H1 (cell line): ENCODE measurements at places on chromosomes 12 and 14. TPM values are rescaled to one million over a fixed set of nuclear protein-coding genes. Genes with fewer than 3 reads are reported as not detected.

DNA sequence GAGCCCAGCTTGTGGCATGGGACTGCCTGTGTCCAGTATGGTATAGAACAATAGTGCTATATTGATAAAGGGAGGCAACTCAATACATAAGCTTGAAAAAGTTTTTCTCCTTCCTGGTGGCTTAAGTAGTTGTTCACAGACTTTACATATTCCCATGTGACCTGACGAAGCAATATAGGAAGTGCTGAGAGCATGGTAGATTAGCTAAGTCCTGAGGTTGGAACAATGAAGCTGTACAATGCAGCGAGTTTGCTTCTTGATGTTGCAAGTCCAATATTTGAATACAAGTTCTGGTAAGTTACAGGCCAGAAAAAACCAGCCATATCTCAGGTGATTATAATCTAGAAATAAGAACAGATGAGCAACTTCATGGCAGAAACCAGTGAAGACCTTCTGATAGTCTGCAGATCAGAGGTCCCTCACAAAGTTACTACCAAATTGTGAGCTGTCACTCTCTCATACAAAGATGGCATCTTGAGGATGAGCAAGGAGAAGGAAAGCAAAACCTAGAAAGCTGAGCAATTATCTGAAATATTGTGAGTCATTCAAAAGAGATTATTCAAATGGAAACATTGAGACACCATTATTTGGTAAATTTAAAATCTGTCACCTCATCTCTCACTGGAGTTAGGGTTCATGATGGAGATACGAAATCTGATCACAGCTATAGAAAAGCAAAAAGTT lies 72.9 kb upstream of the BTG1 start:
- H3K36me3 ChIP-seq, result no peaks in the 10 kb centered on the region
- no peaks in the 10 kb centered on the region for H3K27me3 ChIP-seq
- H3K27ac ChIP-seq, result no peak overlapping the region
- DNase-seq, result no peak
- H3K4me3 ChIP-seq, result no peak overlapping the region
- H3K4me1 ChIP-seq, result no peaks in the 10 kb centered on the region

The LALBA gene
- total RNA-seq, result not detected in 2 replicates

DNA sequence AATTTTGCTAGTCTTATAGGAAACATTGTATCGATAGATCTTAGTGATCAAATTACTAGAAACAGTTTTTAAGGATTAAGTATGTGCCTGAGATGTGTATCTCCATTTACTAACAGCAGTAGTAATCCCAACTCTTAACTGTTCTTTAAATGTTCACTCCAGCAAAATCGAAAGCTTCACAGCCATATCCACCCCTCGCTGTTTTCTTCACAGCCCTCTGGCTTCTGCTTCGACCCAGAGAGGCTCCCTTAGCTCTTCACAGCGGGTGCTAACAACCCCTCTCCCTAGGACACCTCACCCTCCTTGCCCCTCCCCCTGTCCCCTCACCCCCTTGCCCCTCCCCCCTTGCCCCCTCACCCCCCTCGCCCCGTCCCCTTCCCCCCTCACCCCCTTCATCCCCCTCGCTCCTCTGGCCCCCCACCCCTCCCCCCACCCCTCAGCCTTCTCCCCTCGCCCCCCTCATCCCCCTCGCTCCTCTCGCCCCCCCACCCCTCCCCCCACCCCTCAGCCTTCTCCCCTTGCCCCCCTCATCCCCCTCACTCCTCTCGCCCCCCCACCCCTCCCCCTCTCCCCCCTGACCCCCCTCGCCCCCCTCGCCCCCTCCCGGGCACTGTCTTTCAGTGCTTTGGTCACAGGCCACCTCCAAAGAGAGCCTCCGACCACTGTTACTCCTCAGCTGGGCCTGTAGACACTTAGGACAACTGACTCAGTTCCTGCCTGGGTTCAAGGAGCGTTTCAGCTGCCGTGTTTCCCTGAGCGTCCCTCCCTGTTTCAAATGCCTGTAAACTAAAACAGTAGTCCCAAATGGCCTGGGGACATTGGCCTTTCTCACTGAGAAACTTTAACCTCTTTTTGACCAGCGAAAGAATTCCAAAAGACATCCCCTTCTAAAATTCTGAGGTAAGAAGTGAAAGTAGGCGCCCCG lies 46.0 kb upstream of the DYNC1H1 start:
- H3K4me3 ChIP-seq, result no peak overlapping the region
- H3K36me3 ChIP-seq, result no peaks in the 10 kb centered on the region
- no peak for DNase-seq
- H3K27ac ChIP-seq, result peak overlapping the region; percentile 68; the same call in 1 of the 2 replicates

- no peak for DNase-seq
- H3K36me3 ChIP-seq, result peaks cover 33% of the 10 kb centered on the region
- H3K4me1 ChIP-seq, result no peaks in the 10 kb centered on the region
Measured at GRCh38 chr14:73924337-73924736, 25.6 kb downstream of the FAM161B start.

DNA sequence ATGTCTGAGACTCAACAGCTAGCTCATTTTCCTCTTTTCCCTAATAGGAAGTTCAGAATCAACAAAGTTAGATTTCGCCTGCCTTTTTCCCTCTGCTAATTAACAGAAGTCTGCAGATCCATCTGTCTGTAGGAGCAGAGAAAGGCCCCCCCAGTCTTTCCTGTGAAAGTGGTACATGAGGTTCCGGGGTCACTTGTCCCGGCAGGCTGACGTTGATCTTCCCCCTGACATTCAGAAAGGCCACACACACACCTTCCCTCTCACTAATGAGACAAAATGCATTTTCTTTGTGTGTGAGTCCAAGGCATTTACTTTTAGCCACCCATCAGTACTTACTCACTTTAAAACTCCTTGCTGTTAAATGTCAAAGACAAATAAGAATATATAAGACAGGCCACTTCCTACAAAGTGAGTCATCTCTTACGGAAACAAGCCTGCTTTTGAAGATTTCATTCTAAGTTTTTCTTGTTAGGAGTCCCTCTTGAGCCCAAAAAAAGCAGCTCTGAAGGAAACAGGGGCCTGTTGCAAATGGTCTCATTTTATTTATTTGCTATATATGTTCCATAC lies 138.7 kb downstream of the TTC7B start:
- no peak for DNase-seq
- no peaks in the 10 kb centered on the region for H3K36me3 ChIP-seq
- H3K4me3 ChIP-seq, result no peak overlapping the region
- H3K27ac ChIP-seq, result no peak overlapping the region

DNA sequence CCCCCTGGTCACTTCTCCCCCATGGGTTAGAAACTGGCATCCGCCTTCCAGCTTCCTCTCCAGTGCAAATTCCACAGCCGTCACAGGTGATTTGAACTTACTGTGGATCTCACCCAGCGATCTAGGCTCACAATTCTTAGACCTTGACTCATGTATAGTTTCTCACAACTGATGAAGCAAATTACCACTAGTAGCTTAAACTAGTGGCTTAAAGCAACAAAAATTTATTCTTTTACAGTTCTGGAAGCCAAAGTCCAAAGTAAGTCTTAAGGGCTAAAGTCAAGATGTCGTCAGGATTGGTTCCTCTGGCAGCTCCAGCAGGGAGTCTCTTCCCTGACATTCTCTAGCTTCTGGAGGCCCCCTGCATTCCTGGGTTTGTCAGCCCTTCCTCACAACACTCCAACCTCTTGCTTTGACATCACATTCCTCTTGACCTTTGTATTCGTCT lies 117.4 kb downstream of the KTN1 start:
- no peak overlapping the region for H3K27ac ChIP-seq
- no peak for DNase-seq
- H3K36me3 ChIP-seq, result no peaks in the 10 kb centered on the region
- H3K27me3 ChIP-seq, result no peaks in the 10 kb centered on the region
